ENCODE measurements at places on chromosomes 13 and 19.

DNA sequence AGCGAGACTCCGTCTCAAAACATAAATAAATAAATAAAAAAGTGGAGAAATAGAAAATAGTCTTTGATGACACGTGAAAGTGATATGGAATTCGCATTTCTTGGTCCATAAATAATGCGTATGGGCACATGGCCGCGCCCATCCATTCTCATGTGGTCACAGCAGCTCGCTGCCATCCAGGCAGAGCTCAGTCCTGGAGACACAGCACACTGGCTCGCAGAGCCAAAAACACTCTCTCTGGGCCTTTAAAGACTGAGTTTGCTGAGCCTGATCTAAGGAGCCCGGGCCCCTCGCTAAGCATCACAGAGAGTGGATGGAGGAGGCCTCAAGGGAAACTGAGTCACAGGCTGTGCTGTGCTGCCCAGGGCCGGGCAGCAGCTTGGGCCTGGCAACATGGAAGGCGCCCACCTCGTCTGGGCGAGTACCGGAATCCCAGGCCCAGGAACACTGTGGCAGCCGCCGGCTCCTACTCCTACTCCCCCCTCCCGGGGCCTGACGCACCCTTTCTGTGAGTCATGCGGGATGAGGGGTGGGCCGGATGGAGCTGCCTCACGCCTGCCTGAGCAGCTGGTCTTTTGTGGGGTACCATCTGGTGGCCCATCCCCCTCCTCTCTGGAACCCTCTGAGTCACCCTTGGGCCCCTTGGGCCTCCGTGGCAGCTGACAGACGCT, 28.9 kb upstream of the CACTIN start:
- DNase-seq: no peak

- DNase-seq: peak; percentile 65
These were observed 64.1 kb downstream of the ZNF429 start for GRCh38 chr19:21569494-21569865.

- peak; percentile 71 for DNase-seq
These were observed 254.7 kb upstream of the SGCG start for GRCh38 chr13:22925881-22926747.

DNA sequence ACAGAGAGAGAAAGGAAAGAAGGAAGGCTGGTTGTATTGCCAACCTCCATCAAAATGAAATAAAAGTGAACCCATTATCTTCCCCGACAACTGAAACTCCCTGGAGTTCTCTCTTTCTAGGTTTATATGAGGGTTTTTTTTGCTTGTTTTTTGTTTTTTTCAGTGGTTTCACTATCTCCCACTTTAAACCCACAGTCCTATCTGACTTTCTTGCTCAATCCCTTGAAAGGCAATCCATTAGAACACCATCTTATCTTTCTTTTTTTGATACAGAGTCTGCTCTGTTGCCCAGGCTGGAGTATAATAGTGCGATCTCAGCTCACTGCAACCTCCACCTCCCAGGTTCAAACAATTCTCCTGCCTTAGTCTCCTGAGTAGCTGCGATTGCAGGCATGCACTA, 158.0 kb upstream of the MIR17HG start:
- no peak for DNase-seq

- no peak for DNase-seq
These were observed 13.5 kb downstream of the MED25 start for GRCh38 chr19:49831592-49831991.

- no peak for DNase-seq
These were observed 1.2 kb upstream of the TOMM40 start for GRCh38 chr19:44889830-44890365.

DNA sequence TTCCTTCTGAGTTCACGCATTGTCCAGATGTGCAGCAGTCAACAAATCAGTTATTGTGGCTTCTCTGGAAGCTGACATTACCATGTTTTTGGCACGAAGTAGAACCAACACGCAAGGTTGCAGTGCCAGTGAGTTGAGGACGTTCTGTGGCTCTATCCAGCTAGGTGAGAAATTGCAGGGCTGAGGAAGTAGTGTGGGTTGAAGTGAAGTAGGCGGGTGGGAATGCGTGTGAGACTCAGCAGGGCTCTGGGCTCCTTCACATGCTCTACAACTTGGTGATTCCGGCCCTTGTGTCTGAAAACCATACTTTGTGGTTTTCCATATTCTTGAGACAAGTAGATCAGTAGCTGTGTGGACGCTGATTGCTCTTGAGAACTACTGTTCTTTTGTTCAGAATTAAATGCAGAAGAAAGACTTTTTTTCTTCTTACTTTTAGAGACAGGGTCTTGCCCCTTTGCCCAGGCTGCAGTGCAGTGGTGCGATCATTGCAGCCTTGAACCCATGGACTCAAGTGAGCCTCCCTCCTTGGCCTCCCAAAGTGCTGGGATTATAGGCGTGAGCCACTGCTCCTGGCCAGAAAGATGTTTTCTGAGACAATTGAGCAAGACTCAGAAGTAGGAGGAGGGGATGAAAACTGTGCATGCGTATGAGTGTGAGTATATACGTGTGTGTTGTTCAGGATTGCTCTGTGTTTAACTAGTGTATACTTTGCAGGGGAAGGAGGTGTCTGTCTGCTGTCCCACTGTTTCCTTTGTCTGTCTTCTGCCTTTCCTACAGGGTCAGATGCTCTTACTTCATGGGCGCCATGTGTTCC, 46.2 kb downstream of the GATAD2A start:
- DNase-seq: no peak

DNA sequence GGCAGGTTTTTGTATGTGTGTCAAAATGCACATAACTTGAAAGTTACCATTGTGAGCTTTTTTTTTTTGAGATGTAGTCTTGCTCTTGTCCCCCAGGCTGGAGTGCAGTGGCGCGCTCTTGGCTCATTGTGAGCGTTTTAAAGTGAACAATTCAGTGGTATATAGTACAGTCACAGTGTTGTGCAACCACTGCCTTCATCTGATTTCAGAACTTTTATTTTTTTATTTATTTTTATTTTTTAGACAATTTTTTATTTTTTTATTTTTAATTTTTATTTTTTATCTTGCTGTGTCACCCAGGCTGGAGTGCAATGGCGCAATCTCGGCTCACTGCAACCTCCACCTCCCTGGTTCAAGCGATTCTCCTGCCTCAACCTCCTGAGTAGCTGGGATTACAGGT, 15.0 kb downstream of the SLC25A42 start:
- no peak for DNase-seq

- no peak for DNase-seq
These were observed at the start of gene RUBCNL for GRCh38 chr13:46387064-46387851. RUBCNL (minus strand) TSS chr13:46387252; CDS start chr13:46372475, 14,777 bp downstream.

Measured in ascending aorta (tissue), 2 donors.